ENCODE measurements at places on chromosomes 5 and 9.

DNA sequence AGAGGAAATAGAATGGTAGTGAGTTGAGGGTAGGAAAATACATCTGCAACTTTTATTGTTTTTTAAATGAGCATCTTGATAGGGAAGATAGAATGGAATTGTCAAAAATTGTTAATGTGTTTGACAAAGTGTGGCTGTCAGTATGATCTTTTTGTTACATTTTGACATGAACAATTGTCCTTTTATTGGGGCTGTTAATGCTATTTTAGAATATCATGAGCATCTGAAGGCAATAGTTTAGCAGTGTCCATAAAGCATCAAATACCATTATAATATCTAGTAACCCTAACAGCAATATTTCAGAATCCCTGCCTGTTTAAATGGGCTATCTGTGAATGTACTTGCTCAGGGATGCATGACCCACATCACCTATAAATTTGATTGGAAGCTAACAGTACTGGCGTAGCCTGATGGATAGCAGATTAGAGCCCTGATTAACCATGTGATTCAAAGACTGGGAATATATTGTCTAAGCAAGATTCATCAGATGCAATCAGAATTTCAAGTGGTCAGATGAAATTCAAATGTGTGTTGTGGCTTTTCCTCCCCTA lies 37.8 kb downstream of the TLE4 start:
- no peak for DNase-seq

DNA sequence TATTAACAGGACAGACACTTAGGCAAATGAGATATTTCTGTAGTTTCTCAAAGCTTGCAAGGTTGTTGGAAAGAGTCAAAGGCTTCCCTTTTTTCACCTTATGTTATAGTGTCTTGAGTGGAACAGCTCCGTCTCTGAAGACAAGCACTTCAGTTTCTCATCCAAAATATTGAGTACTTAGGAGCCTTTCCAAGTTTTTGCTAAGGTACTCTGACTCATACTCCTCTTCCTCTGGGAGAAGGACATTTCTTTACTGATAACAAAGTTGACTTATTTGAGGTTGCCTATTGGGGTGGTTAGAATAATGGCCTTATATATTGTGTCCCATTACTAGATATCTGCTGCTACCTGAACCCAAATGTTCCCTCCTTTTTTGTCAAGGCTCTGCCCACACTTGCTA lies 869.6 kb downstream of the MAT2B start:
- no peak for DNase-seq

GRCh38 chr9:133762488-133763271 lies 24.5 kb upstream of the SARDH start:
- DNase-seq, result no peak

- no peak for DNase-seq
Measured at GRCh38 chr9:36401164-36401740, 1.2 kb upstream of the RNF38 start.

GRCh38 chr9:127589955-127590370 lies 22.1 kb upstream of the STXBP1 start:
- DNase-seq, result no peak

DNA sequence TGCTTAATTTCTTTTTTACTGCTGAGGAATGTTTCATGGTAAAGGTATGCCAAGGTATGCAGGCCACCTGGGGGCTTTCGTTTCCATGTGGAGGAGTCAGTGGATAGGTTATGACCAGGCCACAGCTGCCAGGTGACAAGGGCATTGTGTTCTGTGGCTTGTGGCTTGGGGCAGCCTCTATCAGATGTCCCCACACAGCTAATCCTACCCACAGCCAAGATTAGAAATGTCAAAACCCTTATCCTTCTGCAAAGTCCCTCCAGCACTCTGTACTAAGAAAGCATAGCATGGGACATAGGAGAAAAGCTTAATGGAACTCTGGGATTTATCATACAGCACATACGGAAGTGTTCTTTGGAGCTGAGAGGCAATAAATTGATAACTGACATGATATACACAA lies 171.2 kb upstream of the S1PR3 start:
- no peak for DNase-seq

DNA sequence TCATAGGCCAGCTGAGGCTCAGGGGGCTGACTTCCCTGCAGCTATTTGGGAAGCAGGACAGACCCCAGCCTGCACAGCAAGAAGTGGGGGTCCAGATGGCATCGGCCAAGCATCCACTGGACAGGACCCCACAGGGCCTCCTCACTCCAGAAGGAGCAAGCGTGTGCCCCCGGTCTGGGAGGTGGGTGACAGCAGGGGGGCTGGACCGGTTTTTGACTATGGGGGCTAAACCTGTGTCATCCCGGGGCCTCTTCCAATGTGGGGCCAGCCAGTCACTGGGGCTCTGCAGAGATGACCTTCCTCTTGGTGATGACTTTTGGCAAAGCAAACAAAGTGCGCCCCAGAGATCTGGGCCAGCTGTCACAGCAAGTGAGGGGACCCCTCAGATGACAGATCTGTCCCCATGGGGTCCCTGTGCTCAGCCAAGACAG lies 163.9 kb downstream of the OLFM1 start:
- no peak for DNase-seq

DNA sequence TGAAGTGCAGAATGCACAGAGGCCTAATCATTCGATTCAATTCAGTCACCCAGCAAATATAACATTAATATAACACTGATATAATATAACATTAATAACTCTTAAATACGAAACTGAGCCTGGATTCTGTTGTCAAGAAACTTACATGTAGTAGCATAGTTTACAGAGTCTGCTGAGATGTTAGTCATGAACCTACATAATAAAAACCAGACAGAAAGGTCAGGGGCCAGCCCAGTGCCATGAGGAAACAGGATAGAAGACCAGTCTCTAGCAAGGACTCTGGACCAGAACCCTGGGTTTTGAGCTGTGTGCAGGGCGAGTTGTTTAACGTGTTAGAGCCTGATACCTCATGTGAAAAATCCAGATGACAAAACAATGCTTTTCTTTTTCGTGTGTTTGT lies 234.7 kb downstream of the NR2F1-AS1 start:
- no peak for DNase-seq

DNA sequence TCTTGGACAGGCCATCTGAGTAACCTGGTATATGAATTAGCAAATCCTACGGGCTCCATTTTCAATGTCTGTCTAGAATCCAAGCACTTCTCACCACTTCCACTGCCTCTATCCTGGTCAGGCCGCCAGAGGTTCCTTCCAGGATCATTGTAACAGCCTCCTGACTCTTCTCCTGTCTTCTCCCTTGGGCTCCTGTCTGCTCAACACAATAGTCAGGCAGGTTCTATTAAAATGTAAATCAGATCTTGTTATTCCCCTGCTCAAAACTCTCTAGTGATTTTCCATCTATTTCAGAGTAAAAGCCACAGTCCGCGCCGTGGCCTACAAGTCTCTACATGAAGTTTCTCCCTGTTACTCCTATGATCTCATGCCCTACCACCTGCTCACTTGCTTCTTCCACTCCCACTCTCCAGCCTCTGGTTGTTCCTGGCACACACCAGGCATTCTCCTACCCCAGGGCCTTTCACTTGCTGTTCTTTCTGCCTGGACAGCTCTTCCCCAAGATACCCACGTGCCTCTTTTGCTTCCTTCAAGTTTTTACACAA lies 21.7 kb downstream of the ZNF366 start:
- no peak for DNase-seq

DNA sequence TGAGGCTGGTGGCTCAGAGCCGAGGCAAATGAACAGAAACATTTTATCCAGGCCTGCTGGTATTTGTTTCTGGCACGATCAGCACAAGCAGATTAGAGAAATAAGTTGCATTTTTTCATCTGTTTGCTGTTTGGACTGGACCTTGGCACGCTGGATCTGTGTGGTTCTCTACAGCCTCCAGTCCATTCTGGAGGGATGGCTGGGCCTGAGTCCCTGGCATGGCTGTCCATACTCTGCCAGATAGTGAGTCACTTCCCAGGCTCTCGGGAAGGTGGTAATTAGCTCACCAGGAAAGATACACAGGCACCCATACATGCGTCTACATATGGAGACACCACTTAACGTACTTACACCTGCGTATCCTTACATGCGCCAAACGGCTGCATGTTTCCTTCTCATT lies 78.6 kb downstream of the SPRY4 start:
- no peak for DNase-seq

GRCh38 chr9:89815903-89816573 lies 211.2 kb downstream of the GADD45G start:
- peak; percentile 8 for DNase-seq

DNA sequence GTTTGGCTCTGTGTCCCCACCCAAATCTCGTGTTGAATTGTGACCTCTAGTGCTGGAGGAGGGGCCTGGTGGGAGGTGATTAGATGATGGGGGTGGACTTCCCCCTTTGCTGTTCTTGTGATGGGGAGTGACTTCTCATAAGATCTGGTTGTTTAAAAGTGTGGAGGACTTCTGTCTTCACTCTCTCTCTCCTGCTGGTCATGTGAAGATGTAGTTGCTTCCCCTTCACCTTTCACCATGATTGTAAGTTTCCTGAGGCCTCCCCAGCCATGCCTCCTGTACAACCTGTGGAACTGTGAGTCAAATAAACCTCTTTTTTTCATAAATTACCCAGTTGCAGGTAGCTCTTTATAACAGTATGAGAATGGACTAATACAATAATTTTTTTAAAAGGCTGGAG lies 10.6 kb upstream of the MYO10 start:
- DNase-seq, result no peak

- DNase-seq, result no peak
Measured at GRCh38 chr9:133394687-133395271, 18.6 kb downstream of the STKLD1 start.

DNA sequence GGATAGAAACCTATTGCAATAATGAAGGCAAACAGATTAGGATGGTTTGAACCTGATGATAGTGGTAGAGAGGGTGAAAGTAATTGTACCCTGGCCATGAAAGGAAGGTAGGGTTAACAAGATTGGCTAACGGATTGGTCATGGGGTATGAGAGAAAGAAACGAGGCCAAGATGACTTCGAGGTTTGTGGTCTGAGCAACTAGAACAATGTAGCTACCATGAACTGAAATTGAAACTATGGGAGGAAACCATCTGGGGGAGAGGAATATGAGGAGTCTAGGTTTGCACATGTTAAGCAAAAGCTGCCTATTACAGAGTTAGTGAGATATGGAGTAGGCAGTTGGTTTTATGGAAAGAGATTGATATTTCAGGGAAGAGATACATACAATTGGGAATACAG lies 406.0 kb downstream of the PRELID2 start:
- no peak for DNase-seq

- DNase-seq, result no peak
Measured at GRCh38 chr9:34386656-34387055, 10.0 kb upstream of the MYORG start.

DNA sequence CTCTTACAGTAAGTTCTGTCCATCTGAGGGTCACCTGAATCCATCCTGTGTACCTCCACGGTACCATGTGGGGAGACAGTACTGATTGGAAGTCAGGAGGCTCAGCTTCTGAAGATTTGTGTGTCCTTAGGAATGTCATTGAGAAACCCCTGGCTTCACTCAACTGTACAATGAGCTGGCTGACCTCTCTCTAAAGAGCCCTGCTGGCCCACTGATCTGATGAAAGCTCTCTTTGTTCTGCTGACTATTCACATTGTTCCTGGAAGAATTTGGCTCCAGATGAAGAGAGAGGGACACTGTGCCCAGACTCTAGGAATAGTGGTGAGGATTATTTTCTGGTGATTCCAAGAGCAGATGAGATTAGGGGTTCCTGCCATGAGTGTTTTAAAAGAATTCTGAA lies 141.2 kb downstream of the LURAP1L start:
- no peak for DNase-seq

- no peak for DNase-seq
Measured at GRCh38 chr9:84141741-84142370, 161.3 kb downstream of the RMI1 start.

- no peak for DNase-seq
Measured at GRCh38 chr5:126188804-126189203, 234.4 kb upstream of the GRAMD2B start.

GRCh38 chr9:4137234-4137633 lies 162.6 kb downstream of the GLIS3 start:
- no peak for DNase-seq

DNA sequence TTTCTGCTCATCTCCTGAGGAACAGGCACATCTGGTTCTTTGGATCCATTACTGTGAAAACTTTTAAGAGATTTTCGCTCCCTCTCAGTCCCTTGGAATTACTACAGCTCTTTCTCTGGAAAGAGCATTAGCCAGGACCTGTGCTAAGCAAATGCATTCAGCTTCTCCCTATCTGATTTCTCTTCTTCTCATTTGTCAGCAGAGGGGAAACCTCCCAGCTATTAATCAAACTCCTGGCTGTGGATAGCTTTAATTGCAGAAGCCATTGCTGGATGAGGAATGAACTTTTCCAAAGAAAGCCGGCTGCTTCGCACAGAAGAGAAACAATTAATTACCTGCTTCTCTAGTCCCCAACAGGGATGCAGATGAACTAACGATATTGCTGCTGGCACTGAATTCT lies 37.9 kb downstream of the TLR4 start:
- DNase-seq, result no peak

DNA sequence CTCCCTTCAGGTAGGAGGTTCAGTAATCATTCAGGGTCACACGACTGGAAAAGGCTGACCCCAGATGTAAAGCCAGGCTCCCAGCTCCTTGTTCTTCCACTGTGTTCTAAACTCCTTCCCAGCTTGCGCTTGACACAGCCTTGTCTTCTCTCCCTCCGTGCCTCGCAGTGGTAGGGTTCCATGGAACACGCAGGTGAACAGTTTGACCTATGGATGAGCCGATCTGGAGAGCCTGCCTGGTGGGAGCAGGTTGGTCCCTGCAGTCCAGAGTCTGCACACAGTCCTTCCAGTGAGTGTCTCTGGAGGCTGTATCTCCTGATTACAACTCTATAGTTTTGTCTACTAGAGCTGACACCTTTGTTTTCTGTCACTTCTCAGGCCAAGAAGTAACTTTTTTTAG lies 85.9 kb downstream of the IQGAP2 start:
- DNase-seq, result no peak

GRCh38 chr9:70816316-70816715 lies 305.1 kb downstream of the TRPM3 start:
- no peak for DNase-seq

GRCh38 chr5:178324481-178325310 lies 92.1 kb upstream of the PHYKPL start:
- no peak for DNase-seq

GRCh38 chr9:84228130-84228720 lies 112.3 kb downstream of the SLC28A3 start:
- no peak for DNase-seq

DNA sequence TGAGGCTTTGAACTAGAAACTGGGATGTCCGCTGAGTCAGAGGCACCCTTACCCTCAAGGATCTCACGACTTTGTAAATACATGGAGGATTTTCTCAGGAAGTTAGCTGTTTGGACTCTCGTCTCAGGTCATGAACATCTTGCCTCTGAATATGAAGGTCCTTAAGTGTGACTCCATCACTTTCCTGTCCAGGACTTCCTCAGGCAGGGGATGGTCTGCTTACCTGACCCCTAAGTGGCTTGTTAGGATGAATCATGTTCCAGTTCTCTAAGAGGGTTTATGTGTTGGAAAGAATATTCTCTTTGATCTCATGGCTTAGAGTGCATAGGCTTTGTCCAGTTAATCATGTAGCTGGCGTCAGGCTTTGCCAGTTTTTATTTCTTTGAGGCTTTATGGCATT lies 511.7 kb upstream of the KLF4 start:
- DNase-seq, result no peak
